ENCODE measurements at places on chromosomes 3 and 15.

DNA sequence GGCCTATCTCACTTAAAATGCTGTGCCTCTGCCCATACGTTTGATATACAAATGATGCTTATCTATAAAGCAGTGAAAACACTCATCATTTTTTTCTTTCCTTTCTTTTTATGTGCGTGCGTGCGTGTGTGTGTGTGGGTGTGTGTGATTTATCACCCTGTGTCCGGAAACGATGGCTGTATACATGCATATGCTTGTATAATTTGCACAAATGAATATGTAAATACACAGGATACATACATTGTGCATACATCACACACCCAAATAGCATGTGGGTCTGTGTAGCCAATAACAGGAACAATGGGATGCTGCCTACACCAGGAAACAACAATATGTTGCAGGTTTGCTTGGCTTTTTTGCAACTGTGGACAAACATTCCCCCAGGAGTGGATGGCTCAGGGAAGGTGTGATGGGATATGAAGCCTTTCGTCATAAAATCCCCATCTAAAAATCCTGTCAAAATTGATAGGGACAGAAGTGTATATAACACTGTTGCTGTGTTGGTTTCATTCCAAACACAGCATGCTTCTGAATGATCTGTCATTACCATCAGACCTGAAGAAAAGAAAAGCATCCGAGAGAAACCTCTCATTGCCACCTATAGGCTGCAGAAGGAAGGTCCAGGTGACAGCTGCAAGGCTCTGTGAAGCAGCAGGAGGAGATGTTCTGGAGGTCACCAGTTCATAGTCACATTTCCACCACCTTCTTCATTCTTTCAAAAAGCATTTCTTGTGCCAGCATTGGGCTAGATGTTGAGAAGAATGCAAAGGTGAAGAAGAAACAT lies 503.9 kb upstream of the NR2F2 start:
- no peak for DNase-seq

GRCh38 chr3:106175276-106175675 lies 306.5 kb upstream of the CBLB start:
- DNase-seq = no peak

GRCh38 chr3:71010726-71011455 lies 572.6 kb downstream of the FOXP1 start:
- peak; percentile 62 for DNase-seq

GRCh38 chr15:81419332-81419943 lies 45.4 kb upstream of the TMC3 start:
- DNase-seq = no peak

- DNase-seq = no peak
Measured at GRCh38 chr15:73751511-73751898, 1.6 kb downstream of the INSYN1 start.

GRCh38 chr3:175355801-175356335 lies 496.7 kb downstream of the NAALADL2 start:
- no peak for DNase-seq

- DNase-seq = no peak
Measured at GRCh38 chr3:177622520-177622919, 425.2 kb upstream of the TBL1XR1 start.

GRCh38 chr3:66673293-66673692 lies 172.5 kb upstream of the LRIG1 start:
- no peak for DNase-seq

- DNase-seq = no peak
Measured at GRCh38 chr3:143707848-143708247, 140.4 kb downstream of the SLC9A9 start.

DNA sequence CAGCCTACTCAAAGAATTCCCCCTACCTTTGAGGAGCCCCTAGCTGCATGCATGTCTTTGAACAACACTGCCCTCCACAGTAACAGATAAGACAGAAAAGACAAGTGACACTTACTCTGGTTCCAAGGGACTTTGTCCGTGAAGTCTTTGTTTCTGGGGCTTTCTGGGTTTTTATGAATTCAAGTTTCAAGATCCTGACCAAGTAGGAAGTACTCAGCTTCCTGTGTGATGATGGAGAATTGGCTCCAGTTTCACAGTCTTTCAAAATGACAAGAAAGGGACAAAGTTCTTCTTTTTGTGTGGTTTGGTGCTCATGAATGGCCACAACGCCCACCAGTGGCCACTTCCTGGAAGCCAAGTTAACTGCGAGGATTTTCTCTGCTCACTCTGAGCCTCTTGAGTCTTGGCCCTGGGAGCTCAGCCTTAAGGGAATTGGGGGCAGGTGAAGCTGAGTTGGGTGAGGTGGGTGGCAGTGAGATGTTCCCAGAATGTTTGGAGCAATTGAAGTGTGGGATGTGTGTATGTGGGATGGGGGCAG lies at the start of gene CCR1:
Gene CCR1 (minus strand): TSS at position 147 of the 538 bp plus-strand sequence. CDS start 4,000 bp downstream, outside the sequence.
- DNase-seq = no peak

- DNase-seq = no peak
Measured at GRCh38 chr3:95971573-95971972, 842.8 kb upstream of the EPHA6 start.

GRCh38 chr15:98946301-98947255 lies 61.0 kb downstream of the PGPEP1L start:
- no peak for DNase-seq

DNA sequence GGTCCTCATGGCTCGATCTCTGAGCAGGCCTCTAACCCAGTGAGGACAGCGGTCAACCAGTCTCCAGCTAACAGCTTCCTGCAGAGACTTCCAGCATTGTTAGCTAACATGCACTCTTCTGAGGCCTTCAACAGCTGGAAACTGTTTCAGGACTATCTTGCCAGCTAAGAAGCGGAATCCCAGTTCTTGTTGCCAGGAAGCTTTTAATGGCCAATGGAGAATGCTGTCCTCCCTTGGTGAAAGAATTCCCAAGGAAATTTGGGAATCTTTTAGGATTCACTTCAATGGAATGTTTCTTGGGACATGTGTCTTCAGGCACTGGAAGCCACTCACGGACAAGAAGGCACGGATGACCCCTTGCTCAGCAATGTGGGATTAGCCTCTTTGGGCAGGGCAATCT lies 91.7 kb downstream of the CEMIP start:
- no peak for DNase-seq

GRCh38 chr3:80157546-80157945 lies 389.7 kb upstream of the ROBO1 start:
- no peak for DNase-seq

DNA sequence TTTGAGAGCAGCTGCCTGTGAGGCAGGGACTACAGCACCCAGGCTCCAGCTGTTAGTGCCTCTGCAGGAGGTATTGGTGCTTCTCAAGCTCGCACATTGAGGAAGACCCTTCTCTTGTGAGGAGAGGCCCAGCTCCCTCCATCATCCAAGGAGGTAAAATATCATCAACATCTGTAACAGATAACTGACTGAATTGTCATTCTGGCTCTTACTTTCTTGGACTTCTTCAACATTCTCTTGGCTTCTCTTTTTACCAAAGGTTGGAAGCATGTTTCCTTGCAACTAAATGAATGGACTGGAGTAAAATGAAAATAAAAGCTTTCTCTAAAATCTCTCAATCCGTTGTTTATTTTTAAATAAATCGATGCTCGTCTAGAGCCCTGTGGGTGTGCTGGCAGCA lies 53.1 kb upstream of the PXYLP1 start:
- no peak for DNase-seq

DNA sequence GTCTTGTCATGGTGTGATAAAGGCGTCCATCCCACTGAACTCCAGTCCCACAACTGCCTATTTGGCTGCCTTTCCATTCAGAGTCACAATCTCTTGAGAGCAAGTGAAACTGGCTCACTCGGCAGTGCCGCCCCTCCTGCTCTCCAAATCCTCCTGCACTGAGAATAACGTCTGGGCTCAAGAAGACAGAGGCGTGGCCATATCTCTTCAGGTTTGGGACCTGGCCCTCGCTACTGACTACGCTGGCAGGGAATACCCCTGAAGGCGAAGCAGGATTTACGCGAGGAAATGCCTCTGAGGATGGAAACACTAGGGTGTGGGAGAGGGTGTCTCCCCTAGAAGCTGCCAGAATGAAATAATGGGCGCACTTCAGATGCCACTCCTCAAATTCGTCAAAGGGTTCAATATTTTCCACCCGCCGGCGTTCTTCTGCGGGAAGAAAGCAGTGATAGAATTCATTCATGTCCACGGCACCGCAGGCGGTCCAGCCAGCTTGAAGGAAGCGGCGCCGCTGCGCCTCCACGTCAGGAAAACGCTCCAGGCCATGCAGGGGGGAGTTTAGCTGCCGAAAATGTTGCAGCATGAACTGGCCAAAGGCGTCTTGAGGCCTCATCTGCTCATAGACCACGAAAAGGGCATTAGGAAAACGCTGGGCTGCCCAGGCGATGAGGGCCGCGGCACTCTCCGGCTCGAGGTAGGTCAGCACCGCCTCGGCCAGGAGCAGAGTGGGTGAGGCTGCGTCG lies 985 bp downstream of the LCMT2 start:
- DNase-seq = no peak

GRCh38 chr15:48250640-48251076 lies 44.6 kb downstream of the SLC12A1 start:
- DNase-seq = no peak

- DNase-seq = no peak
Measured at GRCh38 chr15:40941068-40941527, 12.0 kb downstream of the DLL4 start.

GRCh38 chr3:187798531-187799530 lies 53.6 kb upstream of the BCL6 start:
- DNase-seq = no peak

GRCh38 chr15:62334536-62334935 lies 169.5 kb upstream of the C2CD4B start:
- no peak for DNase-seq

GRCh38 chr3:16961621-16962205 lies 77.0 kb downstream of the PLCL2 start:
- no peak for DNase-seq

DNA sequence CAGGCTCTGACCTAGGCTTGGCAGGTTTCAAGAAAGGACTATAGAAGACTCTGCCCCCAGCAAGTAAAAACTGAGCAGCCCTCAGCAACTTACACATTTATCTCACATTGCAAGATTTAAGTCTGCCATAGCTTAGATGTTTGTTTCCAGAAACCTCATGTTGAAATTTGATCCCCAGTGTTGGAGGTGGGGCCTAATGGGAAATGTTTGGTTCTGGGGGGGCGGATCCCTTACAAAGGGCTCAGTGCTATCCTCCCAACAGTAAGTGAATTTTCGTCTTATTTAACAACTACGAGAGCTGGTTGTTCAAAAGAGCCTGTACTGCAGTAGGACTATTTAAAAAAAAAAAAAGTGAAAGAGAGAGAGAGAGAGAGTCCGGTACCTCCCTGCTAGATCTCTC lies 125.2 kb upstream of the PROK2 start:
- no peak for DNase-seq

- no peak for DNase-seq
Measured at GRCh38 chr3:105997800-105998526, 129.2 kb upstream of the CBLB start.

- DNase-seq = no peak
Measured at GRCh38 chr3:150748684-150749047, 14.3 kb downstream of the SIAH2 start.

DNA sequence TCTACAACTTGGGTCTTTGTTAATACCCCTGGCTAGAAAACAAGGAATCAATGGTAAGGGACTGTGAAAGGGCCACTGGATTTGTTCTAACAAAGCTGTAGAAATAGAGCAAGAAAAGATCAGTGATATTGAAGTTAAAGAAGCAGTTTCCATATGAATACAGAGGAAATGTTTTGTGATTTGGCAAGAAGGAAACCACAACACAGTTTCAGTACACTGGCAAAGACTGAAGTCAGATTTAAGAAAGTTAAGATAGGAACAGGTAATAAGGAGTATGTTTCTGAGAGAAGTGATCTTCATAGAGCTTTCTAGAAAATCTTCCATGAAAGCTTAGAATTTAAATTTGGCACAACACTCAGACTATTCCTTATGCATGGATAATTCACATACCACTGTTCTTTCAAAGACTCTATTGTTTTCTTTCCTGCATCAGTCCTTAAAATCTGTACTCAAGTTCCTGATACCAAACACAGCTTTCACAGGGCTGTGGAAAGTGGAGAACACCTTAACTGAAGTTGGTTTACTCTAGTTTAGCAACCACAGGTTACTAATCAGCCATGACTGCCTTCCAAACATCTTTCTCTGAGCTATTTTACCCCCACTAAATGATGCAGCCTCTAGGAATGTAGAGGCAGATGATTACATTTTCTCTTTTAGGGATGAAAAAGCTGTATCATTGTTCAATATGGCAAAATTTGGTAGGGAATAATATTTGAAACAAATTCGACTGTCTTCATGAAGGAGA lies 32.4 kb upstream of the ALCAM start:
- DNase-seq = no peak

GRCh38 chr3:191523148-191523547 lies 62.2 kb downstream of the PYDC2 start:
- no peak for DNase-seq

DNA sequence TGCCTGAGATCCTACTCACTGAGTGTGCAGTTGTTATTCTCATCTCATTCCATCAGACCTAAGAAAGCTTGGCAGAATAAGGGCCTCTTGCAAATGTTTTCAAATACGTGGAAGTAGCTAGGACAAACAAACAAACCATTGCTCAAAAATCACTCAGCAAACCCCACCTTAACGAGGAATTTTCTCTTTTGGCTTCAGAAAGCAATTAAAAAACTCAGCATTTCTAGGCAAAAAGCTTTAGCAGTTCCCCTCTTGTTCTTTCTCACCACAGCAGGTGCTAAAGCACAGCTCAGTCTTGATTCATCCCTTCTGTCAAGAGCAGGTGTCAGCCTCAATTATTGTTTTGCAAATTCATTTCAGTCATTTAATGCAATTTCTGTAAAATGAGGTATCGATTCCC lies 58.6 kb upstream of the NUDT16 start:
- no peak for DNase-seq

DNA sequence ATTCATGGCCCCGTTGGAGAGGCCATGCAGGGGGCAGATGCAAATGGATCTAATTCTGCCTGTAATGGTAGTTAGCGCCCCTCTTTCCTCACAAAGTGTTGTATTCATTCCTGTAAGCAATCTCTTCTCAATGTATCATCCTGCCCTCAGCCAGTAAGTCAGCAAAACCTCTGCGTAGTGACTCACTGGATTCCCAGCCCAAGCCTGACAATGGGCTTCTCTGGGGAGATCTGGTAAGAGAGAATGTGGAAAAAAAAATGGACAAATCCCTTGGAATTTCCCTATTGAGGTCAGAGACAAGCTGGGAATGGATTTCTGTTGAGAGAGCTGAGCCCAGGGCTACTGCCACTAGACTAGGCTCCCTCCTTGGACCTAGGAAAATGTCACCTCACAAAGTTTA lies 25.4 kb downstream of the ADPGK start:
- no peak for DNase-seq

DNA sequence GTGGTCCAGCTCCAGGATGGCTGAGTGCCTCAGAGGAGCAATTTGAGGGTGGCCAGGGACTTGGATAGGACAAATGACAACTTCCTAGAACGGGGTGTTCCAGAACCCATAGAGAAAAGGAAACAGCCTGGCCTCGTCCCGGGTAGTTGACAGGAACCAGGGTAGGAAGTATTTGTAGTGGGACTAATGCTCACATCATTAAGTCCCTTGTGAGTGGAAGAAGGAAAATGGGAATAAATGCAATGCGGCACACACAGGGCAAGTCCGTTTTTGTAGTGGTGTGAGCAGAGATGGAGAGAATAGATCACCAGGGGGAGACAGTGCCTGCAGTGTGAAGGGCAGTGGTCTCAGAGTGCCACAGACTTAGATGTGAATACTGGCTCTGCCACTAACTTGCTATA lies 19.6 kb downstream of the TIMP4 start:
- DNase-seq = no peak

- DNase-seq = no peak
Measured at GRCh38 chr3:194120789-194121770, 14.9 kb upstream of the HES1 start.

- DNase-seq = no peak
Measured at GRCh38 chr3:67000009-67000408, 1.9 kb downstream of the KBTBD8 start.
